ENCODE measurements at places on chromosomes 4 and X.

- DNase-seq: no peak
Observed at GRCh38 chrX:154660541-154660940, 7.2 kb upstream of the CTAG2 start.

DNA sequence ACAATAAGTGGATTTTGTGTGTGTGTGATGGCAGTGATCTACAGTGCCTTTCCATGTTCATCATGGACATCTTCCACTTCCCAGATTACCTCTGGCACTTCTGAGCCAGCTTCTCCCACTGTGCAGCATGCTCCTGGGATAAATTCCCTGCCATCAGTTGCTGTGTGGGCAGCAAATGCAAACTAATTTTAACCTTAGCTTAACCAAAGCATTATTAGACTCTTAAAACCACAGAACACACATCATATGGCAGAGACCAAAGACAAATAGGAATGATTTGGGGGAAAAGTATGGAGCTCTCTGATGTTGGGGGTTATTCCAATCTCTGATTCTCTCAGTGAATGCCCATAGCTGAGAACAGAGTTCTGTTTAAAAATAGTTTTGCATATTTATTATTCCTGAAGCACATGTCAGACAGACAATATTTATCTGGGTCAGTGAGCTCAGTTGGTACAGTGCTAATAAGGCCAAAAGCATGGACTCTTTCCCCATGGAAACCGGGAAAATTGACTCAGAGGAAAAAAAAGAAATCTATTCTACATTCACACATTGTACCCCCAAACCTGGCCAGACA lies 567.4 kb downstream of the IQCM start:
- DNase-seq: no peak

DNA sequence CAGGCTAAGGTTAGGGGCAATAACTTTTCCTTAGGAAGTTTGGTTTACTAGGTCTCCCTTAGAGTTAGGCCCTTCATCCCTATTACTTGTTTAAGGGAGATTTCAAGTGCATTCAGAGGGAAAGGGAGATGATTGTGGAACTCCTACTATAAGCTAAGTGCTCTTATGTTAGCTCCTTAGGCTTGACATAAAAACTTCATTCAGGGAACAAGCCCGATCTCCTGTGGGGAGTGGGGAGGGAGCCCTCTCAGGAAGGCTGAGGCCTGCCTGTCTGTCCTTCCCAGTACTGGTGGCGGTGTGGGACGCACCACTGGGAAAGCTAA lies 8.0 kb downstream of the KLF3 start:
- DNase-seq: no peak

GRCh38 chrX:57104406-57104805 lies 16.9 kb downstream of the SPIN2B start:
- DNase-seq: no peak

- no peak for DNase-seq
Observed at GRCh38 chr4:80393246-80393969, 57.9 kb downstream of the CFAP299 start.

- no peak for DNase-seq
Observed at GRCh38 chrX:48896611-48897011, 957 bp downstream of the TIMM17B start.

DNA sequence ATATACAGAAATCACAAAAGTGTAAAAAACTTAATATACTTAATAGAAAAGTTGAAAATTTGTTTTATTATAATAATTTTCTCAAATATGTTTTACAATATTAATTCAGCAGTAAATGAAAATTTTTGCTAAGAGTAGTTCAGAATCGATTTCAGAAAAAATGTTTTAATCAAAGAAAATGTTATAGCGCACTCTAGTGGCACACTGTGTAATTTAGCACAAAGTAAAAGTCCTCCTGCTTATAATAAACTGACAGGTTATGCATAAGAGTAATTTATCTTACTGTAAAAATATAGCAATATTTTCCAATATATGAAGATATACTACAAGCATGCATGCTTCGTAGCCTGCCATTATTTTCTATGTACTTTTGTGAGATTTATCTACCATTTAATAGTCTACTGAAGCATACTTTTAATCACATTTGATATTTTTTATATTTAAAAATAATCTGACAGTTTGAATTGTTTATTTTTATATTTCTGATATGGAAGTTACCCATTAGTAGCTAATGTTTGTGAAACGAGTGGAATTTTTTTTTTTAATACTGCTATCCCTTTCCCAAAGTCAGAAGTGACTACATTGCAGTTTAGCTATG lies 217.9 kb upstream of the KLHL4 start:
- no peak for DNase-seq

GRCh38 chr4:13733817-13734216 lies 106.3 kb upstream of the BOD1L1 start:
- no peak for DNase-seq

DNA sequence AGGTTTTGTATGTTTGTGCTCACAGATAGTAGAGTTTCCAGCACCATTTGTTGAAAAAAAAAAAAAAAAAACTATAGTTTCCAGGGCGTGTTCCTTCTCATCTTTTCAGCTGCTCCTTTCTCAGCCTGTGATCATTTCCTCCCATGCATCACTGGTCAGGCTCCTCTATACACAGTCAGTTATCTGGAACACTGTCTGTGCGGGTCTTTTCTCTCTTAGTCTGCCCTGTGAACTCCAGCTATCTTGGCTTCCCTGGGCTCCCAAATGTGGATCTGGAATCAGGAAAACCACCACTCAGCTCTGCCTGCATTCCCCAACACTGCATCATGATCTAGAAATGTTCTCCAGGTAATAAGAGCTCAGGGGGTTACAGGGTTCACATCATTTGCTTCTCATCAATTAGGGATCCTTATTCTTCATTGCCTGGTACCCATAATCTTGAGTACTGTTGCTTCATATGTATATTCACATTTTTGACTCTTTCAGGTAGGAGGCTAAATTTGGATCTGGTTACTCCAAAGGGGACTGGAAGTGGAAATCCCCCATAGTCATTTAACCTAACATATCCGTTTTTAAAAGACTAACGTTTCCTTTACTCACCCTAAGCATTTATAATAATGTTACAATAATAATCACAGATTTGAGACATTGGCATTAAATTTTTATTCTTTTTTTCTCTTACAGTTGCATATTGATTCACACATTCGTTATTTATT lies 221.8 kb upstream of the KLF3 start:
- no peak for DNase-seq

GRCh38 chrX:912677-913076 lies 282.1 kb downstream of the SHOX start:
- no peak for DNase-seq

Data from hypothalamus (tissue), 51 donors.